ENCODE measurements at places on chromosomes 13 and 19.

DNA sequence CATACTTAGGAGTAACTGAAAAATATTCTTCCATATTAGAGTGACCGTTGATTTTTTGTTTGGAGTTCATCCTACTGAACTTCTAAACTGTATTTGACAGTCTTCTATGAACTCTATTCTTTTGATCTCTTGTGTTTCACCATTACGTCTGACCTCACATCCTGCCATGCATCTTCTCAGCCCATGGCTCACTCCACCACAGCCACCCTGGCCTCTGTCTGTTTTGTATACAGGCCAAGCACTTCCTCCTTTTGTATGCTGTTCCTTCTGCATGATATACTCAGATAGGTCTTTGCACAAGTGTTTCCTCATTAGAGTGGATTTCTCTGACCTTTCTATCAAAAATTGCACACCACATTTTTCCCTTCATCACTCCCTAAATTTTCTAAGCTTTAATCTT, 119.9 kb downstream of the MAB21L1 start:
- H3K27me3 ChIP-seq, result no peaks in the 10 kb centered on the region
- no peak overlapping the region for H3K4me3 ChIP-seq
- H3K27ac ChIP-seq, result no peak overlapping the region
- DNase-seq, result no peak
- H3K36me3 ChIP-seq, result no peaks in the 10 kb centered on the region

DNA sequence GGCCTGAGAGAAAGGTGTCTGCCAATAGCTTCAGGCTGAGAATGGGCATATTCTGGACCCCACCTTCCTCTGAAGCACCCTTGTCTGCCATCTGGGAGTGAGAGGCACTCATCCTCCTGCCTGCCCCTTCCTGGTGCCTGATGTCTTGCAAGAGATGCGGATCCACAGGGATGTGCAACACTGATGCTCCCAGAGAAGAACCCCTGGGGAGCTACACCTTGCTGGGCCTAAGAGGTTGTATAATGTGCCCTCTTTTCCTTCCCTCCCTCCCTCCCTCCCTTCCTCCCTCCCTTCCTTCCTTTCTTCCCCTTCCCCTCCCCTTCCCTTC, 34.6 kb downstream of the ADPRHL1 start:
- peaks cover 3% of the 10 kb centered on the region for H3K27me3 ChIP-seq
- DNase-seq, result no peak
- no peaks in the 10 kb centered on the region for H3K36me3 ChIP-seq
- no peak overlapping the region for H3K4me3 ChIP-seq

DNA sequence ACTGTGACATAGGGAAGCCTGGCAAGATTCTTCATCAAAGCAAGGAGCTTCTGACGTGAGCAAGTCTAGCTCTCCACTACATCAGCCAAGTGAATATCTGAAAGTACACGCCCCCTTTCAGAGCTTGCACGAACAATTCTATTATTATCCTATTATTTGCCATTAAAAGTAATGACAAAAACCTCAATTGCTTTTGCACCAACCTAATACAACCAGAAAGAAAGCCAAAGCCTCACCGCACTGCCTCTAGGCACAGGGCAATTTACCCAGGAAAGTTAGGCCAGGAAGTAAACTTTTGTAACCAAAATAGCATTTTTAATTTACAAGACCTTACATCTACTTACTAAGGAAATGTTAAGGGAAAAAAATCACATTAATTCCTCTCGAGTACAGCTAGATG, 41.2 kb downstream of the LATS2 start:
- no peaks in the 10 kb centered on the region for H3K36me3 ChIP-seq
- H3K27ac ChIP-seq, result no peak overlapping the region
- no peak for DNase-seq
- H3K27me3 ChIP-seq, result no peaks in the 10 kb centered on the region
- peaks cover 4% of the 10 kb centered on the region for H3K4me1 ChIP-seq

GRCh38 chr13:112774829-112775565, 85.2 kb downstream of the ATP11A start:
- peaks cover 5% of the 10 kb centered on the region for H3K4me1 ChIP-seq
- no peak overlapping the region for H3K4me3 ChIP-seq
- no peak for DNase-seq
- H3K27me3 ChIP-seq, result no peaks in the 10 kb centered on the region
- no peak overlapping the region for H3K27ac ChIP-seq
- no peaks in the 10 kb centered on the region for H3K36me3 ChIP-seq

GRCh38 chr13:98526182-98526512, 50.8 kb downstream of the STK24 start:
- H3K27me3 ChIP-seq, result no peaks in the 10 kb centered on the region
- peak overlapping the region; percentile 32 for H3K27ac ChIP-seq
- no peak overlapping the region for H3K4me3 ChIP-seq
- no peak for DNase-seq
- no peaks in the 10 kb centered on the region for H3K36me3 ChIP-seq

Data from suprapubic skin (tissue), 4 donors.